Activated CD4-positive, alpha-beta T cell treated with anti-CD3 and anti-CD28 coated beads, Interleukin-2, amount 10 ng/mL, durations not matched to agents 24 days and 14 days (primary cell): ENCODE measurements at places on chromosomes 3 and 15. TPM values are rescaled to one million over a fixed set of nuclear protein-coding genes. Genes with fewer than 3 reads are reported as not detected.

DNA sequence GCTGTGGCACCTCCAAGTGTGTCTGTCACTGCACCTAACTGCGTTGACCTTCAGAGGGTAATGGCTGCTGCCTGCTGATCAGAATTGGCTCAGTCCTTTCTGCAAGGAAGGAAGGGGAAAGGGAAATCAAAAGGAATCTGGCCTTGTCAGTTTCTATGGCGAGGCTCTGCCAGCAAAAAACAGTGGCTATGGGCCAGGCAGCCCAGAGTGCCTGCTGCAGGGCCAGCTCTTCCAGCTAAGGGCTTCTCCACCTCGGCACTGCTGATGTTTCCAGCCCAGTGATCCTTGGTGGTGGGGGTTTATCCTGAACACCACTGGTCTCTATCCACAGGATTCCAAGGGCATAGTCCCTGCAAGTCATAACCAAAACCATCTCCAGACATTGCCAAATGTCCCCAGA is 184.3 kb downstream of the TJP1 start:
- no peak for DNase-seq

DNA sequence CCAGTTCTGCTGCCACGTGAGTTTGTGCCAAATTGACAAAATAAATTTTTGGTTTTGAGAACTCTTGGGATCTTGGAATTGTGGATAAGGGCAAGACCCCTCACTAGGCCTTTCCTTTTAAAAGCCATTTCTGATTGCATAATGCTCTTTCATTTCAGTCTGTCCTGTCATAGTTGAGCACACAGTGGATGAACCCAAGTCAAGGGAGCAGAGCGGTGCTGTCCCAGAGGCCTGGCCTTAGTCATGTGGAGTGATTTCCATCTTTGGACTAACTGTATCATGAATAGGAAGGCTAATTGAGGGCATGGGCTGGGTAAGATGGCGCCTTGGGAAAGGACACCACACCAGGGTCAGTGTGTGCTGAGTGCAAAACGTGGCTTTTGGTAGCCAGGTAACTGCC is 304.0 kb downstream of the UACA start:
- no peak for DNase-seq

GRCh38 chr15:52331490-52332240 is 36.1 kb upstream of the MYO5C start:
- peak; percentile 90 for DNase-seq

- DNase-seq: no peak
Measured at GRCh38 chr3:70527026-70527425, 214.6 kb upstream of the MDFIC2 start.

DNA sequence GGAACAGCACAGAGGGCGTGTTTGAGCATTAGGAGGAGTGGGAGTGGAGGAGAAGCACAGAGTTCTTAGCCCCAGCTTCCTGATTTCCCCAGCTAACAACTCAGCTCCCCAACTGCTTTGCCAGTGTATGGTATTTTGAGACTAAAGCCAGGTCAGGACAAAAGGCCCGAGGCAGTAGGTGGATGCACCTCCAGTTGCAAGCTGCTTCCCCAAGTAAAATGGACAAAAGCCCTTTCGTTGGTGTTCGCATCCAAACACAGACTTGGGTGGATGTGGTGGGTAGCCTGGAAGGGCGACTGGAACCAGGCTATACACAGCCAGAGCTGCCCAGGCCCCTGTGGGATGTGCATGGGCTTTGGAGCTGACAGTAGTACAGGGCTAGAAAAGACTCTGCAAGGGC is 12.3 kb upstream of the EHD4 start:
- DNase-seq: no peak

GRCh38 chr15:53586799-53587198 is 172.7 kb downstream of the WDR72 start:
- DNase-seq: peak; percentile 64

DNA sequence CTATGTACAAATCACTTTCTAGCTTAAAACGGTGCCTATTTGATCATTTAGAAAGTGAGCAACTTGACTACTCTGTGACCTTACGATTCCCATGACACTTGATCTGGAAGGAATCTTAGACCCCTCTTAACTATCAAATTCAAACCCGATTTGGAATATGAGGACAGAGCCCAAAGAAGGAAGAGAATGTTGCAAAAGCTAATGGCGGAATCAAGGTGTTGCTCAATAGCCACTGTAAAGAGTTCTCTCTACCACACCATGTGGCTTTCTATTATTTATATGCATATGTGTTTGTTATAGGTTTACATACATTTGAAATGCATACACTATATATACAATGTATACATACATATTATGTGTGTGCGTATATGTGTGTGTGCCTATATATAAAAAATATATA is 39.9 kb downstream of the PYDC2 start:
- DNase-seq: no peak

DNA sequence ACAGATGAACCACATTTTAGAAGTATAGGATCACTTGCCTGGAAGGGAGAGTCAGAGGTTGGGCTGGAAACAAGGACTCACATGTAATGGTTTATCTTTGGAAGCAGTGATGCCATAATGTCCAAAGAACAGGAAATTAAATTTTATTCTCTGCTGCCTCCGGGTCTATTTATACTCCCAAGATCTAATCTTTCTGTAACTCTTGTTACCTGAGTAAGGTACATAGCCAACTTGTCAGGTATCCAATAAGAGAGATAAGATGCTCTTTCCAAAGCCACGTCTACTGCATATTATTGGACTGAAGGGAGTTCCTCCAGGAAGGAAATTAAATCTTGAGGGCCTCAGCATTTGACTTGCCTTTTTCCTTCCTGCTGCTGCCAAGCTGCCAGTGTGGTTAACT is 71.0 kb downstream of the CRYGS start:
- DNase-seq: no peak

GRCh38 chr3:119259821-119260220 is 19.1 kb upstream of the B4GALT4 start:
- DNase-seq: no peak

- no peak for DNase-seq
Measured at GRCh38 chr3:175869404-175869803, 1010.3 kb downstream of the NAALADL2 start.

DNA sequence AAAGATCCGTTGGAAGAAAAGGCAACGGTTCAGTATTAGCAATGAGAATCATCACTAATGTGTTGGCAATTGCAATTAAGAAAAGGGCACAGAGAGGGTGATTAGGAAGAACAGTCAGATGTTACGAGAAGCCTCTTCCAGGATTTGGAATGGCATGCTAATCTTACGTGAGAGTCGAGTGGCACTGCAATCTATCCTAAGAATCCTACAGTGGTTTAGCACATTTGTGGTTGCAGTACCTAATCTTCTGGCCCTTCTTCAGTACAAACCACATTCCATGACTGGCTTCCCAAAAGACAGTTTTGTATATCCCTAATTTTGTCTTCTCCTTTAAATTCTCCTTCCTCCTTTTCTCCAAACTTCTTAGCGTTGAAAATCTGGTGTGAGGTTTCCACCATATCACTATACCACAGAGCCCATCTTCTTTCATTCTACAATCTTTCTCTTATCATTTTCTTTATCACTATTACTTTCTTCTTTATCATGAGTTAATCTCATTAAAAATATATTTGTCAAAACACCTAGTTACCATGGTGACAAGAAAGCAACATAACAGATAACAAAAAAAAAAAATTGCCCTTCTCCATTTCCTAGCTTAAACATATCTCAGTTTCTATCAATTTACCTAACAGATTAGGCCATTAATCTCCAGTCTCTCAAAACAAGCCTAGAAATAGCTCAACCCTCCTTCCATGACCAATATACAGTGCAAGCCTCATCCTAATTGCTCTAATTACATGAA is 60.1 kb downstream of the IGSF11 start:
- peak; percentile 24 for DNase-seq

- DNase-seq: no peak
Measured at GRCh38 chr15:59406446-59406845, 31.5 kb upstream of the FAM81A start.

DNA sequence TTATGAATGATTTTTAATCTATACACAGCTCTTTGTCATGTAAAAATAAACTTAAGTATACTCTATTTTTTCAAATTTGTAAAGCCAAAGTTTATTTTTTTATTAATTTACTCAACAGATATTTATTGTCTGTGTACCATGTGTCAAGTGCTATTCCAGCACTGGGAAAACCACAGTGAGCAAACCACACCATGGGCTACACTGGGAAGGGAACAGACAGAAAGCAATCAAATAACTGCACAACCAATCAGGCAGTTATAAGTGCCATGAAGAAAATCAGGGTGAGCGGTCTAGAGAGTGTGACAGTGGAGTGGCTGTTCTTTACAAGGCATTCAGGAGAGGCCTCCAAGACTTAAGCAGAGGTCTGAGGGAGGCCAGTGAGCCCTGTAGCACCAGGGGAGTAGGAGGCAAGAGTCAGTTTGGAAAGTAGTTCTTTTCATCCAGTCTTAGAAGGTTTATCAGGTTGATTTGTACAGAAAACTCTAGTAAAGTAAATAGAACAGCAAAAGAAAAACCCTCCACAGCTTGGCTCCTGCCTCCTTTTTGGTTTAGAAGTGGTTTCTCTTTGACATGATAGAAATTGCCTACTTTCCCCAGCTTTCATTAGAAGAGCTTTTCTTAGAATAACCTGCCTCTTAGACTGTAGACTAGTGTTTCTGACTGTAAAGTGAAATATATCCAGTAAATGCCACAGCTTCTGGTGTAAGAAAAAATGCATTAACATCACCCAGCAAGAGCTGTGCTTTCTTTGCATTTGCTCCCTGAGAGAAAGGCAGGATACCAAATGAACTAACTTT is 13.7 kb downstream of the EIF2AK4 start:
- DNase-seq: peak; percentile 69

DNA sequence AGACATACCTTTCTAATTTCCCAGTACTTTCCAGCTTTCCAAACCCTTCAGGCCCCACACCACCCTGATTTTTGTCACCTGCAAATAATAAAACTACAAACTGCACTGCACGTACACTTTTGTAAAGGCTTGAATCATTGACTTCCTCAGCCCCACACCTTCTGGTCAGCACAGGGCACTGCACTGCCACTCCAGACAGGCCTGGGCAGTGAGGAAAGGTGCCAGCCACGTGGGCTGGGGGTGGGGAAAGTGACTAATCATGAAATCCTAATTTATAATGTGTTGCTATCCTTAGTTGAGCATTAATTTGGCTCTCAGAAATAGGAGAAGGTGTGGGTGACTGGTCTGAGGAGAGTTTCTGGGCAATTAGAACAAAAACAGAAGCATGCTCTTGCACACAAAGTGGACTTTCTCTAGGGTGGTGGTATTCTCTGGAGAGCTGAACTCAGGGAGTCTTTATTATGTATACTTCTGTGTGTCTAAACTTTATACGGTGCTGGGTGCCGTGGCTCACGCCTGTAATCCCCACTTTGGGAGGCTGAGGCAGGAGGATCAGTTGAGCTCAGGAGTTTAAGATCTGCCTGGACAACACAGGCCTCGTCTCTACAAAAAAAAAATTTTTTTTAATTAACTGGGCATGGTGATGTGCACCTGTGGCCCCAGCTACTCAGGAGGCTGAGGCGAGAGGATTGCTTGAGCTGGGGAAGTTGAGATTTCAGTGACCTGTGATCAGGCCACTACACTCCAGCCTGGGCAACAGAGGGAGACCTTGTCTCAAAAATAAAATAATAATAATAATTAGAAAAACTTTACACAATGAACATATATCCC is 58.2 kb upstream of the FLNB start:
- DNase-seq: no peak

- DNase-seq: no peak
Measured at GRCh38 chr15:41215708-41216107, 14.8 kb downstream of the EXD1 start.

DNA sequence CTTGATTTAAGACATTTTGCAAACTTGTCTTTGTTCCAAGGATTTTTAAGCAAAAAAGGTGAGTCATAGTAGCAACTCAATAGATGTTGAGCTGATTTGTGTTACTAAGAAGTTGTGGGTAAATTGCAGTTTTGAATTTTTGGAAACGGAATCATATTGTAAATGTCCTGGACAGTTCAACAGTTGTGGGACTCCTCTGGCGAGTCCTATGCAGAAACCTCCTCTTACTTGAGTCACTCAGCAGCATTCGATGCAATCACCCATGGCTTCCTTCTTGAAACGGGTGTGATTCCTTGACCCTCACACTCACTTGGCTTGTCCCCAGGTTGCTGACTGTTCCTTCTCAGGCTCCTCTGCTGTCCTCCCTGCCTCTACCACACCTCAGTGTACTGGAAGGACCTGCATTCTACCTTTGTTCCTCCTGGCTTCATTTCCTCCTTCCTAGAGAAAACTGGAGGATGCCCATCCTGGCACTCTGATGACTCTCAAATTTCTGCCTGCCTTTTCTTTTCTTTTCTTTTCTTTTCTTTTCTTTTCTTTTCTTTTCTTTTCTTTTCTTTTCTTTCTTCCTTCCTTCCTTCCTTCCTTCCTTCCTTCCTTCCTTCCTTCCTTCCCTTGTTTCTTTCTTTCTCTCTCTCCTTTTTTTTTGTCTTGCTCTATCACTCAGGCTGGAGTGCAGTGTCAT is 52.8 kb upstream of the DGKG start:
- DNase-seq: no peak

GRCh38 chr3:141277451-141277850 is 45.8 kb downstream of the PXYLP1 start:
- DNase-seq: no peak

GRCh38 chr3:126912027-126912422 is 70.9 kb upstream of the PLXNA1 start:
- no peak for DNase-seq

GRCh38 chr3:119245778-119246177 is 5.1 kb upstream of the B4GALT4 start:
- no peak for DNase-seq

DNA sequence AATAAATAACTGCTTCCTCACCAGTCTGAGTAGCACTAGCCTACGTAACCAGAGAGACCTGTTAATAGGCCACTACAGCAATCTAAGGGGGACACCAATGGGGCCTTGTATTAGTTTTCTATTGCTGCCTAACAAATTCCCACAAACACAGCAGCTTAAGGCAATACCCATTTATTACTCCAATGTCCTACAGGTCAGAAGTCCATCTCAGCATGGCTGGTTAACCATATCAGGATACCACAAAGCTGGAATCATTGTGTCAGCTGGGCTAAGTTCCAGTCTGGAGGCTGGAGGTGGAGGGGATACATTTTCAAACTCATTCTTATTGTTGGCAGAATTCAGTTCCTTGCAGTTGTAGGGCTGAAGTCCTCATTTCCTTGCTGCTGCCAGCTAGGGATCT is 331.9 kb downstream of the ULK4 start:
- no peak for DNase-seq

GRCh38 chr15:90801803-90802202 is 66.6 kb upstream of the FURIN start:
- DNase-seq: no peak

- no peak for DNase-seq
Measured at GRCh38 chr3:46708401-46709156, 7.4 kb downstream of the TMIE start.

Gene THPO
- total RNA-seq: not detected in 2 replicates

Gene UBP1
- total RNA-seq: 72.1 and 74.1 TPM in 2 replicates

Gene STOML1
- total RNA-seq: 10.3 and 10.6 TPM in 2 replicates

Gene IL20RB
- 1.5 and 1.8 TPM in 2 replicates for total RNA-seq

Gene HEMK1
- 62.9 and 66.0 TPM in 2 replicates for total RNA-seq

Gene FETUB
- total RNA-seq: not detected in 2 replicates

Gene UNC13C
- total RNA-seq: not detected in 2 replicates

Gene SI
- not detected in 2 replicates for total RNA-seq

Gene ITIH1
- not detected in 2 replicates for total RNA-seq

Gene RLBP1
- total RNA-seq: not detected in 2 replicates

Gene SLC25A26
- 17.7 and 22.1 TPM in 2 replicates for total RNA-seq

Gene DNAJA4
- 74.1 and 75.9 TPM in 2 replicates for total RNA-seq

Gene CCDC50
- total RNA-seq: 34.1 and 34.6 TPM in 2 replicates

Gene ZNF619
- 6.1 and 8.4 TPM in 2 replicates for total RNA-seq
